ENCODE measurements at places on chromosomes 11 and 22.

DNA sequence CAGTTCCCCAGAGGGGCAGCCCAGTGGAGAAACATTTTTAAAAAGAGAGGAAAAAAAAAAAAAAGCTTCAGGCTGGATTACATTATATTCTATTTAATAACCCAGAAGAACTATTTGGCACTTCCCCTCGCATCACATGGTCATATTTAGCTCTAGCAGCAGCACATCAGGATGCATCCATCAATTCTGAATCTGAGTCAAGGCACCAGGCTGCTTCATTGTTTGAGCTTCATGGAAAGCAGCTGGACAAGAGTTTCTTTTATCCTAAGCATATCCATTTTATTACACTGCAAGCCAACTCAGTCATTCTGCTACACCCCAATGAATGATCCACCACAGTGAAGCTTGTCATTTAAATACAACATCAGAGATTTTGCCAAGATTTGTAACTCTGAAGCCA, 10.0 kb downstream of the SPTY2D1 start:
- DNase-seq, result no peak

- DNase-seq, result no peak
Observed at GRCh38 chr11:2382936-2383851, 6.1 kb downstream of the CD81 start.

GRCh38 chr11:114163830-114164401, 104.4 kb downstream of the ZBTB16 start:
- no peak for DNase-seq

GRCh38 chr11:6703247-6704063, 20.3 kb upstream of the MRPL17 start:
- DNase-seq, result peak; percentile 42

GRCh38 chr11:8217926-8218325, 45.8 kb downstream of the LMO1 start:
- no peak for DNase-seq

DNA sequence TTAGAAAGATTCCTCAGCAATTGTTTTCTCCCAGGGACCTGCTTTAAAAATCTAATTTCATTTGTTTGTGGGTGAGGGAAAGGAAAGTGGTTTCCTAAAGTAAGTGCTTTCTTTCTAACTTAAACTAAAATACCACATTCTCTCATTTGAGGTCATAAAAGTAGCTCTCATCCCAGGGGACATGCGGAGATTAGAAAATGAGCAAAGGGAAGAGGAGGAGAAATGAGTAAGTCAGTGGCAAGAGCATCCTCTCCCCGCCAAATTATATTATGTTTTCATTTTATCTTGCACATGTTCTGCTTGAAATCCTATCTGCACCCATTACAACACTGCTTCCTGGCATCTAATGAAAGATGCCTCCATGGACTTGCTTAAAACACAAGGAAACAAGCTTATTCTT, 191.4 kb downstream of the ARHGAP42 start:
- DNase-seq, result peak; percentile 51

DNA sequence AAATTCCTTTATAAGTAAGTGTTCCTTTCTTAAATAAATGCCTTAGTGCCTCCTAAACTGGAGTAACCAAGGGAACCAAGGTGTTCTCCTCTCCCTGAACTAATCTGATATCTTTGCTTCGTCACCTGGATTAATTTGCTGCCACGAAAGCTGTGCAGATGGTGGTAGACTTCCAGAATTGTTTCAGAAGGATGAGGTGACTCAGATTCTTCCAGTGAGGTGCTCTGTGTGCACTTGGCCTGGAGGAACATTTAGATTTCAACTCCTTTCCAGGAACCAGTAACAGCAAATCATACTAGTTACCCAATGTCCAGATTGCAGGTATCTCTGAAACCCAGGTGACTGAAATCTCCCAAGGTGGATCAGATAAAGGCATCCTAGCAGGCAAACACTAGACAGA, 181.9 kb downstream of the FAT3 start:
- DNase-seq, result no peak

- no peak for DNase-seq
Observed at GRCh38 chr22:44621401-44622146, 80.4 kb upstream of the PRR5 start.

- DNase-seq, result peak; percentile 92
Observed at GRCh38 chr22:37804881-37805809, 2.6 kb upstream of the GCAT start.

DNA sequence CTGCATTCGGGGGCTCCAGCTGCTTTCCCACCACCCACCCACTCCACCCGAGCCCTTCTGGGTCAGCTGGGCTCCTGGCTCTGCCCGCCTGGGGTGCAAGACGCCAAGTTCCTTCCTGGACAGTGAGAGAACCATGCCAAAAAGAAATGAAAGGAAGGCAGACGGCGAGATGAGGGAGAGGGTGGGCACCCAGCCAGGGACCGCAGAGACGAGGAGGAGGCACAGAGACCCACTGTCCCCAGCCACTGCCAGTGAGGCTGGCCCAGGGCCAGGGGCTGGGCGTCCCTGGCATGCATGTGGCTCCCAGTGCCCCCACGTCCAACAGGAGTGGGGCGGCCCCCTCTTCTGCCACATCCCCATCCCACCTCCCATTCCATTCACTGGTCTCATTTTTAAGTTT, 10.8 kb upstream of the CD81 start:
- no peak for DNase-seq

DNA sequence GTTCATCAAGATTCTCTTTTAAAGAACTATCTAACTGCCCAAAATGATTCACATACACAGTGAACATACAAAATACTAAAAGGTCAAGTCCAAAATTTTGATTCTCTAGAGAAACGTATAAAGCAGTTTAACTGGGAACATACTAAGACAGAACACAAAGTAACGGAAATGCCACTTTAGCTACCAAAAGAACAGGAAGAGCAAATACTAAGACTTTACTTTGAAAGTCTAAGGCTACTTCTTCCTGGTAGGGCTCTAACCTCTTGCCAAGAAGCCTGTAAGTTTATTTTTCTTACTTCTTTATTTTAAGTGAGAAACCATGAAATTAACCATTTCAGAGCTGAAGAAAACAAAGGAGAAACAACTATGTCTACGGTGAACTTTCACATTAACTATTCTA, 6.2 kb downstream of the PICALM start:
- no peak for DNase-seq

DNA sequence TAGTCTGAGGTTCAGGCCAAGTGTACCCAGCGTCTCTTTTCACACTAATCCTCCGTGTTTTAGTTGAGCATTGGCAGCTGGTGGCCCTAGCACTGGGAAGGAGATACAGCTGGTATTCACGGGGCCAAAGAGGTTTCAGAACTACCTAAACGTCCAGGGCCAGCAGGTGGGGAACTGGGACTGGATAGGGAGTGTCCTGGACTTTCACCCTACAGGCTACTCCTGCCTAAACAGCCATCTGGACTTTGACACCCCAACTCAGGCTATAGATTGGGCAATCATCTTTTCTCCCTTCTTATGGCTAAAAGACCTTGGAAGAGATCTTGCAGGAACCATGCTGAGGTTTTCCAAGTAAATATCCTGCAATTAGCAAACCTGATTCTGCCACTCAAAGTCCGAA, 2.8 kb downstream of the SPON1 start:
- DNase-seq, result no peak

DNA sequence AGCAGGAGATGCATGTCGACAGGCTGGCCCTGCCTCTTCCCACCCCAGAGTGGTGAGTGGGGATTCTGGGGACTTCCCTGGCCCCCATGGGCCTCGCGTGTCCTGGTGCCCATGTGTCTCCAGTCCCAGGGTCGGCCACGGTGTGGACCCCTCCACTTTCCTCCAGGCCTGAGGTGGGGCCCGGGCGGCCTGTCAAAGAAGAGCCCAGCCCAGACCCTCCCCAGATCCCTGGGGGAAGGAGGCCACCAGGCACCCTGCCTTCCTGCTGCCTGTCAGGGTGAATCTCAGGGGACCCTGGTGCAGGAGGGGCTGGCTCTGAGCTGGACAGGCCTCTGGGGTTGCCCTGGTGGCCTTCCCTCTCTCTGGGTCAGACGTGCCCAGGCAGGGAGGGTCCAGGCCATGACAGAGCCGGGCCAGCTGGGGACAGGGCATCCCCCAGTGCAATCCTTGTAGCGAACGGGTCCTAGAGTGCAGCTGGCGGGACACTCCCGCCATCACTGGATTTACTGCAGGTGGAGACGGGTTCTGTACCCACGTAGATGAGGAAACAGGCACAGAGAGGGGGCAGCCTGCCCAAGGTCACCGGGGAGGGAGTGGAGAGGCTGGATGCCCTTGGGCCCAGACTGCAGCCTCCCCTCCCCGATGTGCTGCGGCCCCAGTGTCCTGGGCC, 13.5 kb upstream of the MUC6 start:
- DNase-seq, result peak; percentile 1

DNA sequence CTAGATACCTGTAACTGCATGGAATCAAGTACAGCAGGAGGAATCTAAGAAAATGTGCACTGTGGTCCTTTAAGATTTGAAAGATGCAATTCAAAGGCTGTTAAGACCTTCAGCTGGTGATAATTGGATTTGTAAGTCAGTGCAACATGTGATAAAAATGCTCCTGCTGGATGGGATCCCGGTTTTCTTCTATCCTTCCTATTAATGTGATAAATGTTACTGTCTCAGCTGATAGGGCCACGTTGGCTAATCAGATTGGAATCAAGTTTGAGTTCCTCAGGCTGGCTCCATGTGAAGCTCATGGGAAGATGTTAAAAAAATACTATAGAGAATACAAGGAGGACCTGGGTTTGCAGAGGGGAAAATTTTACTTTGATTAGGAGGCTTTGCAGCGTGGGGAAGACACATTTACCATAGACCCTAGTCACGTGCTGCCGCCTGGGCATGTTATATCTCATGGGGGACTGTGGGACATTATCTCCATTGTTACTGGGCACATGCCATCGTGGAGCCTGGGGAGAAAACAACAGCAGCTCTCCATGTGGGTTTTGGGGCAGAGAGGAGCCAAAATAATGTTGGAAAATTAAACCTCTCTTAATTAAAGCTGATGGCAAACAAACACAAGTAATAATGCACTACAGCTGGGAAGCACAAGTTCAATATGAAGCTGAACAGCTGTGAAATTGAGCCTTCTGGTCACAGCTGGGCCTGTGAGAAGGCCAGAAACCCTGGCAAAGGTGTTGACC, 652.5 kb downstream of the NTM start:
- no peak for DNase-seq

DNA sequence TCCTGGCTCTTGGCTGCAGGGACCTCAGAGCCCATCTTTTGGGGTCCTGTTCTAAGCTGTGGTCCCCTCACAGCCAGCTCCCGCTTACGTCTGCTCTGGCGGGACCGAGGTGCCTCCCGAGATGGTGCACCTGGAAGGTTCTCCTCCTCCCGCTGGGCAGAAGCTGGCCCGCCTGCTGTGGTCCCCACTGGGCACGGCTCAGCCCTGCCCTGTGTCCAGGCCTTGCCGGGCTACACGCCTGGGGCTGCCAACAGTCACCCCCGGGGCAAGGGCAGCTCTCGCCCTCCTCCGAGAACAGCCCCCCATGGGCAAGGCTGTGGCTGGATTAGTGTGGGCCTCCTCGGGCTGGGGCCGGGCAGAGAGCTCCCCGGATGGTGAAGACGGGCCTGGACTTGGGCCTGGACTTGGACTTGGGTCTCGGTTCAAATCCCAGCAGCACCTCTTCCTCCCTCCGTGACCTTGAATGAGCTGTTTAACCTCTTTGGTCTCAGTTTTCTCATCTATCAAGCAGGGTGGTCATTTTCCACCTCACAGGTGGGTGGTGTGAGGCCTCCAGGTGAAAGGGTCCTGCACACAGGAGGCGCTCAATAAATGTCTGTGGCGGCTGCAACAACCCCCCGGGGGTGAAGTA, 998 bp downstream of the BAIAP2L2 start:
- no peak for DNase-seq

- no peak for DNase-seq
Observed at GRCh38 chr11:34191578-34191977, 86.1 kb downstream of the NAT10 start.

- no peak for DNase-seq
Observed at GRCh38 chr11:125394296-125394695, 101.8 kb downstream of the FEZ1 start.
